ENCODE measurements at places on chromosomes 13 and 19.

DNA sequence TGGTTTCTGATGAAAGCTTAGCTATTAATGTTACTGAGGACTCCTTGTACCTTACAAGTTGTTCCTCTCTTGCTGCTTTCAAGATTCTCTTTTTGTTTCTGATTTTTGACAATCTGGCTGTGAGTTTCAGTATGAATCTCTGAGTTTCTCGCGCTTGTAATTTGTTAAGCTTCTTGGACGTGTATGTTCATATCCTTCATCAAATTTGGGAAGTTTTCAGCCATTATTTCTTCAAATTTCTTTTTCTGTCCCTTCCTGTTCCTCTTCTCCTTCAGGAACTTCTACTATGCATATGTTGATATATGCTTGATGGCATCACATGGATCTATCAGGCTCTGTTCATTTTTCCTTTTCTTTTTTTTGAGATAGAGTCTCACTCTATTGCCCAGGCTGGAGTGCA is 5.6 kb upstream of the URI1 start:
- DNase-seq, result no peak

- DNase-seq, result peak; percentile 54
Observed at GRCh38 chr19:56105090-56105701, 15.9 kb downstream of the ZNF787 start.

DNA sequence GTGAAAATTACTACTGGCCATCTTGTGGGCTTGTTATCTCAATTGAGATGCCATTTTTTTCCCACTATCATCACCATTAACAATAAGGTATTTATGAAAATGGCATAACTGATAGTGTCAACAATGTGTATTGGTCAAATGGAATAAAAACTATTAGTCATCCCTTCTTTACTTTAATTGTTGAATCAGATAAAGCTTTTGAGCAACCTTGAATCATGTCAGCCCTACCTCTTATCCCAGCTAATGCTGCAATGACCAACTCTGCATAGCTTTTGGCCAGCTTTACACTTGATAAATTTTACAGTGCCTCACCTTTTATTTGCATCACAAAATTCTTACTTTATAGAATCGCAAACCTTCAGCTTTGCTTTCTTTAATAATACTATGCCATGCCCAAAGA is 784.0 kb upstream of the PRR20A start:
- DNase-seq, result no peak

- DNase-seq, result peak; percentile 45
Observed at GRCh38 chr13:48232420-48233045, 473 bp upstream of the ITM2B start.

- DNase-seq, result no peak
Observed at GRCh38 chr13:38943231-38943630, 47.4 kb downstream of the STOML3 start.

DNA sequence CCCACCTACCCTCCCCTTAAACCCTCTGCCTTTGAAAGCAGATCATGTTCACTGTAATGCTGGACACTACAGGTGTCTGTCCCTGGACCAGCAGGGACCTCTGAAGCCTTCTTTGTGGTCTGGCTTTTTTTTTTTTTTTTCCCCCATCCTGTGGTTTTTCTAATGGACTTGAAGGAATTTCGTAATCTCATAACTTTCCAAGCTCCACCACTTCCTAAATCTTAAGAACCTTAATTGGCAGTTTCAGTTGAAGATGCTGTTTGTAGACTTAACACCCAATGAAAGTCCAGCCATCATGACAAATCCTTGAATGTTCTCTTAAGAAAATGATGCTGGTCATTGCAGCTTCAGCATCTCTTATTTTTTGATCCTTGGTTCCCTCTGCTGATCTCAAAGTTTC is 45.0 kb upstream of the LRCH1 start:
- DNase-seq, result no peak

GRCh38 chr13:57925250-57925649 is 293.7 kb downstream of the PCDH17 start:
- DNase-seq, result peak; percentile 22

DNA sequence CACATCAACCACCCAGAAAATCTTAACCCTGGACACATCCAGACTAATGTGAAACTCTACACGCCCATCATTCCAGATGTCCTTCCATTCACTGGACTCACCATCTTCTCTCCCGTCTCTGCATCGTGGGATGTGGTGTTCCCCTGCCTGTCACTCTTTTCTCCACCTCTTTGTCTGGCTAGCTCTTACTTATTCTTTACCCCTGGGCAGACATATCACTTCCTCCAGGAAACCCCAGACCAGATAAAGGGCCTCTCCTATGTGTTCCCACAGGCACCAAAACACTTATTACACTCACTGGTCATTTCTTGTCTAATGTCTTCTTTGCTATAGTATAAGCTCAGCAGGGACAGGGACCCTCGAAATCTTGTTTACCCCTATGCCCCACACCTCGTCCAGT is 109.3 kb upstream of the IPO5 start:
- DNase-seq, result no peak

GRCh38 chr13:112943309-112944125 is 25.5 kb upstream of the MCF2L start:
- DNase-seq, result no peak

GRCh38 chr13:39379118-39379517 is 223.9 kb downstream of the LHFPL6 start:
- DNase-seq, result no peak

DNA sequence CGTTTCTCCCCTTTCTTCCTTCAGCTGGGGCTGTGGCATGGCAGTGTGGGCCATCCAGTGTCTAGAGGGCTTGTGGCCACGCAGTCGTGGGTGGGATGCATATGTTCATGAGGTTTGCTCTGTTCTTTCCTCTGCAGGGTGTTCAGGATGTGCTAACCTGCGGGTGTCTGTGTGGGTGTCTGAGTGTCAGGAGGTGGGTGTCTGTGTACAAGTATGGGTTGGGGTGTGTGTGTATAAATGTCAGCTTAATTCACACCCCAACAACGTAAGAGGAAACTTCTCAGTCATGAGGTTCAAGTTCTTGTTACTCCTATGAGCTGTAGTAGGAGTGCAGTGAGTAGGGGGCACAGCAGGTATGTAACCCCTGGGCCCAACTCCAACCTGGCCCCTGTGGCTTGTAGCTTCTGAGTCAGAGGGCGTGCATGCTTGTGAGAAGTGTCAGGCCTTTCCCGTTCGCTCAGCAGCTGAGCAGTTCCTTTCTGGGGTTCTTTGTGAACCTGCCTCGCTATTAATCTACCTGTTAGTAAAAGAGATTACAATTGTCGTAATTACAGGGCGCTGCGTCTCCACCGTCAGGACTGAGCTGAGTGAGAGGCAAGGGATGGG is 49.1 kb downstream of the NFIX start:
- no peak for DNase-seq

GRCh38 chr19:2503521-2504109 is 27.7 kb downstream of the GADD45B start:
- DNase-seq, result no peak

DNA sequence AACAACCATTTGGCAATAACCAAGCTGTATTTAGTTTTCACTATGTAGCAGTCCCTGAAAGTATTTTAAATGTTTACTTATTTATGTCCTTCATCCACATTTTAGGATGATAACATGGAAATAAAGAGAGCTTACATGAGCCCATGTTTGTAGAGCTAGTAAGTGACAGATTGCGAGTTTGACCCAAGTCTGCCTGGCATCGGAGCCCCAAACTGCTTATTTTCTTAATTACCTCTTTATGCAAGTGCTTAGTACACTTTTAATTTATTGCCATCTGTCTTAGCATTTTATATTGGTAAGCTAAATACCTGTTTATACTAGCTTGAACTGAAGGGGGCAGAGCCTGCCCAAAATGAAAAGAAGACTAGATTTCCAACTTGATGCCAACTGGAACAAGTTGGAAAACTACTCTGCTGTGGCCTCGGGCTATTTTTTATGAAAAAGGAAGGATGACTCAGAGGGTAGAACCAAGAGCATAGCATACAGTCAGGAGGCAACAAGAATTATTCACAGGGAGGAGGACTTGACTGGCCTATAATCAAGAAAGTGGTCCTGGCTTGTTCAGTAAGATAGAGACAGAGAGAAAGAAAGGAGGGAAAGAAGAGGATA is 150.2 kb downstream of the NDFIP2 start:
- peak; percentile 93 for DNase-seq

- no peak for DNase-seq
Observed at GRCh38 chr13:80419416-80419815, 78.5 kb upstream of the SPRY2 start.

DNA sequence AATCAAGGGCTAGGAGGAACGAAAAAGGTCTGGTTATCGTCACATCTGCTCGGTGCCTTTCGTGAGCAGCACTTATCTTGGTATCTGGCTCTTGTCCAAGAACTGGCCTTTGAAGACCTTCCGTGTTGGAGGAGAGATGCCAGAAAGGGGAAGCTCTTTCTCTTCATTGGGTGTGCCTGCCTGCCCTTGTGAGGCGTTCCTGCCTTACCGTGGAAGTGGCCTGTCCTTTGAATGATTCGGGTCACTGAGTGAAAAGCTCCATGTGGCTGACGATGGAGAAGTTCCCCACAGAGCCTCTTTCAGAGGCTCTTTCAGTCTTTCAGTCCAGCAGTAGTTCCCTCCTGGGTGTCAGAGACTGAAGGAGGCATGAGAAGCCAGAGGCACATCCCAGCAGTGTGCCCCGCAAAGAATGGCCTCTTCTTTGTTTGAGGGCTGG is 121.5 kb upstream of the SLC10A2 start:
- DNase-seq, result no peak

- DNase-seq, result no peak
Observed at GRCh38 chr13:63448692-63449091, 2033.0 kb upstream of the PCDH20 start.

- no peak for DNase-seq
Observed at GRCh38 chr13:93183302-93183701, 43.3 kb upstream of the GPC6 start.

DNA sequence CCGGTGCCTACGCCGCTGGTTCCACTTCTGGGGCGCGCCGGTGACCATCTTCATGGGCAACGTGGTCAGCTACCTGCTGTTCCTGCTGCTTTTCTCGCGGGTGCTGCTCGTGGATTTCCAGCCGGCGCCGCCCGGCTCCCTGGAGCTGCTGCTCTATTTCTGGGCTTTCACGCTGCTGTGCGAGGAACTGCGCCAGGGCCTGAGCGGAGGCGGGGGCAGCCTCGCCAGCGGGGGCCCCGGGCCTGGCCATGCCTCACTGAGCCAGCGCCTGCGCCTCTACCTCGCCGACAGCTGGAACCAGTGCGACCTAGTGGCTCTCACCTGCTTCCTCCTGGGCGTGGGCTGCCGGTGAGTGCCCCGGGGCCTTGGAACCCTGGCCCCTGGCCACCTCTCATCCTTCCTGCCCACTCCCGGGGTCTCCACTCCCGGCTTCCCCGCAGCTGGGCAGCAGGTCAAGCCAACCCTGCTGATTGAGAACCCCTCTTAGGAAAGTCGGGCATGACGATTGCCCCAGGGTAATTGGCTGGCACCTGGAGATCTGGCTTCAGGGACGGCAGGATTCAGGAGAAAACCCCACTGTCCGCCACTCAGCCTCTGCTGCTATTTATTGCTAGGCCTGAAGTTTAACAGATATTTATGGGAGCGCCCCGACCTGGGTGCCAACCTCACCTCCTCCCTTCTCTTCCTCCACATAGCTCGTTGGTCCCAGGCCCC is 39.1 kb downstream of the TRPM4 start:
- no peak for DNase-seq

DNA sequence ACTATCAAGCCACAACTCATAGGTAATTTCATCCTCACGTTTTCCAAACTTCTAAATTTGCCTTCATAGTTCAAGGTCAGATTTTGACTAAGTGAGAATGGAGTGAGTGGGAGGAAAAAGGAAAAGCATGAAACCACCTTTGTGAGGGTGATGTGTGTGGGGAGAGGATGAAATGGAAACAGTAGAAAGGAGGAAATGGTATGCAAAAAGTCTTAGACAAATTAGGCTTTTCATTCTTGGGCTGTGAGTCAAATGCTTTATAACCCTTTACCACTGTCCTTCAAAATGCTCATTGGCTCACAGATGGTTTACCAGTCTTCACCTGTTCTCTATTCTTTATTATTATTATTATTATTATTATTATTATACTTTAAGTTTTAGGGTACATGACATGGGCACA is 127.2 kb downstream of the RAP2A start:
- DNase-seq, result no peak

DNA sequence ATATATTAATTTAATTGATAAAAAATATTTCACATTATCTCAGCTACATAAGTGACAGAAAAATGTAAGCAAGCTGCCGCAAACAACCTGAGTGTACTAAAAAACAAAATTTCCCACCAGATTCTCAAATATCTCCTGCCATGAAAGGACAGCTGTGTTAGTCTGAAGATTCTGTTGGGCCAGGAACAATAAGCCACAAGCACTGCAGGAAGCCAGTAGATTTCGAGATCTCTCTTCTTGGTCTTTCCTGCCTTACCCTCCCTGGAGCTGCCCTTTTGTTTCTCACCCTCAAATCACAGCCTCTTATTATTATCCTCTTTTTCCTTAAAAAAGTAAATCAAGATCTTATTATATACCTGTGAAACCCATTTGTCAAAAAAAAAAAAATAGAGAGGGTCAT is 165.6 kb downstream of the EFNB2 start:
- DNase-seq, result no peak

- DNase-seq, result no peak
Observed at GRCh38 chr13:114005206-114005724, 31.4 kb upstream of the C13orf46 start.

DNA sequence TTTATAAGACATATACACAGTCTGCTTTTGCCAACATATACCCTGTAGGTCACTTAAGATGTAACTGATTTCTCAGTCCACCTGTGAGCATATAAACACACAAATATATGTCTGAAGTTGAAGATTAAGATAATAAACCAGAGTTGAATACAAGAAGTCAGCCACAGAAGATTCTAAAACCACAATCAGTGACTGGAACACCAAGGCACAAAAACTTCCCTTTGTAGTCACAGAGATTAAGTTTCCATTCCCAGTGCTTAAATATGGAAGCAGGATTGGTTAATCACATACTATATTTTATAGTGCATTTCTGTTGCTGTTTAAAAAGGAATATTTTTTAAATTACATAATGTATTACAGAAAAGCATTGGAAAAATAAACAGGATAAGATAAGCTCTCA is 39.9 kb downstream of the MTMR6 start:
- DNase-seq, result no peak

DNA sequence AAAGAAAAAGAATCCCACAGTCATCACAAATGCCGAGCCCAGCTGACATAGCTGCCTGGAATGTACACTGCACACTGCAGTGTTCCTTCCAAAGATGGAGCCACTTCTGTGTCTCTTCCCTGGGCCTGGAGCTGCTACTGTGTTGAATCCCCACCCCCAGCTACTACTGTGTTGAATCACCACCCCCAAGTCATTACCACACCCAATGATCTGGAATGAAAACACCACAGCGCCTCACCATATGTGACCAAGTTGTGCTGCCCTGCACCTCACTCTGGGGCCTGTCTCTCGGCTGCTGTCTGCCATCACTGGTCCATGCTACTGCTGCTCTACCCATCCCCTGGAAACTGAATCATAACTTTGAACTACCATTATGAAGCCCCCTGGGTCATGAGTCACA is 861.2 kb downstream of the UQCRFS1 start:
- DNase-seq, result no peak

GRCh38 chr13:35916146-35916545 is 215.0 kb downstream of the DCLK1 start:
- no peak for DNase-seq

GRCh38 chr13:37608750-37609339 is 10.3 kb upstream of the POSTN start:
- DNase-seq, result peak; percentile 24

GRCh38 chr13:21973437-21974125 is 302.7 kb downstream of the FGF9 start:
- no peak for DNase-seq
